Stimulated activated CD8-positive, alpha-beta memory T cell treated with anti-CD3 and anti-CD28 coated beads, Interleukin-7, amount 100 ng/mL, for 4 hours (primary cell): ENCODE measurements at places on chromosomes 11 and 22.

DNA sequence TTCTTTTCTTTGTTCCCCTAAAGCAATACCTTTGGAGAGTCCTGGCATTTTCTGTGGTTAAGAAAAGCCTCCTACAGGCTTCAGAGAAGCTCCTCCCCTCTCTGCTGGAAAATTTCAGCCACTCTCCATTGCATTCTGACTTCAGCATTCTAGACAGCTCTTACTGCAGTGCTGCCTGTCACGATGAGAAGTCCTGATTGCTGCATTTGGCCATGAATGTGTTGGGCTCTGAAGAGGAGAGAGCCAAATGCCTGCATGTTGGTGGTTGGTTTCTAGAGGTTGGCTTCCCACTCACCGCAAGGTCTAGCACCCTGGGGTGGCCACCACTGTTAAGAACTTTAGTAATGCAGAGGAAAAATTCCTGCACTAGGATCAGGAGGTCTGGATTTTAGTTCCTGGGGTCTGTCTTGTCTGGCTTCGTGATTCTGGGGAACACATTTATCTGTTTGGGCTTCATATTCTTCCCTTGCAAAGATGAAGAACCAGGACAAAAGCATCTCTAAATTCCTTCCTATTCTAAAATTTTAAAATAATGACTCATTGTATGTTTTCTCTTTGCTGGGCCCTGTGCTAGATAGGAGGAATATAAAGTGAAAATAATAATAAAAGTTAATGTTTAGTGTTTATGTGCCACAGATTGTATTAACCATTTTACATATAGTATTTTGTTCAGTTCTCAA lies 38.1 kb downstream of the COA4 start:
- no peak for DNase-seq

GRCh38 chr22:44211256-44211945 lies 30.7 kb downstream of the PARVG start:
- DNase-seq: no peak

- DNase-seq: no peak
These were observed 588.9 kb downstream of the ETS1 start for GRCh38 chr11:127998421-127998820.

DNA sequence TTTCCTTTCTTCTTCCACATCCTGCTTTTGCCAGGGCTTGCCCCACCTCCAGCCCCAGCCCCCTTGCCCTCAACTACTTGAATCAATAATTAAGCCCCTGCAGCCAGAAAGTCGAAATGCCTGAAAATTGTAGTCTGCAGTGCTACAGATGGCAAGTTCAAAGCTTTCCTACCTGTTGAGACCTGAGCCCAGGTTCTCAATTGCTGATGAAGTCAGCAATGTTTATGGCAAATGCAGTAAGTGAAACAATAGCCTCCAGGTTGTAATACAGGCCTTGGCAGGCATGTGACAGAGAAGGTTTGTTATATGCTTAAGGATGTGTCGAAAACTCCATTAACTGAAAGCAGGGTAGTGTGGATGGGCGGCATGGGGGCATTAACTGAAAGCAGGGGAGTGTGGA lies 181.1 kb upstream of the SESN3 start:
- no peak for DNase-seq

DNA sequence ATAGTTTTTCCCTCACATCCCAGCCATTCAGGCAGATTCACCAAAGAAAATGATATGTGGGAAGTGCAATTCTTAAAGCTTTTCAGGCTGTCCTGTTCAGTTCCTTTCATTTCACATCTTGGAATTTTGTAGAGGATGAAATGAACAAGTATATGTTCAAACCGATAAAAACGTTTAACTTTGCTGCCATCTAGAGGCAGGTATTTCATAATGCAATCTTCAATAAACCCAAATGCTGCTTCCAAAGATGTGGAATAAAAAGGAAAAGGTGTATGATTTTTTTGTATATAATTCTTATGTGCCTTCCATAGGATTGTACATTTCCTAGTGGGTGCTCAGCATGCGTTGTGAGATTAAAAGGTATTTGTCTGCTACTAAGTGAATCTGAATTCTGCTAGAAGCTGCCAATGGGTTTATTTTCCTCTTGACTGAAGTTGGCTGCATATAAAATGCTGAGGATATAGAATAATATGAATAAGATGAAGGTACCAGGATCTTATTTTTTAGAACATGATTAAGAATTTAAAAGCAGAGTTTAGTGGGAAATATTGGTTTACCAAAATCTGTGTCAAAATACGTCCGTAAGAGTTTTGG lies 199.3 kb downstream of the PGR start:
- no peak for DNase-seq

GRCh38 chr22:50606165-50606945 lies 5.8 kb downstream of the MAPK8IP2 start:
- no peak for DNase-seq

DNA sequence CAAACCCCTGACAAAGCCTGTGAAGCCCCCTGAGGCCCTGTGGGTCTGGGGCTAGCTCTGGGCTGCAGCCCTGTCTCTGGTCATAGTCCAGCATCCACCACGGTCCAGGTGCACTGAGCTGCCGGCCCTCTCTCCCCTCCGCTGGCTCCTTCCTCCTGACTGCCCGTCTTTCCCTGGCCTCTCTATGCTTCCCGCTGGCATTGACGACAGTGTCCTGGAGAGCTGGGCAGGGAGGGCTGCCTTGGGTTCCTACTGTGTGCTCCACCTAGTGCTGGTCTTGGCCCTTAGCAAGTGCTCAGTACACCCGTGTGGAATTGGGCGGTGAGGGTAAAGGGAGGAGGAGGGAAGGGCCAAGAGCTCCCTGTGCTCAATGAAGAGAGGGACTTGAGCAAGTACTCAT lies 868 bp upstream of the MYEOV start:
- no peak for DNase-seq

GRCh38 chr11:76662656-76663485 lies 7.7 kb downstream of the LRRC32 start:
- DNase-seq: no peak

- DNase-seq: no peak
These were observed 6.2 kb downstream of the CRYAB start for GRCh38 chr11:111905411-111905810.

DNA sequence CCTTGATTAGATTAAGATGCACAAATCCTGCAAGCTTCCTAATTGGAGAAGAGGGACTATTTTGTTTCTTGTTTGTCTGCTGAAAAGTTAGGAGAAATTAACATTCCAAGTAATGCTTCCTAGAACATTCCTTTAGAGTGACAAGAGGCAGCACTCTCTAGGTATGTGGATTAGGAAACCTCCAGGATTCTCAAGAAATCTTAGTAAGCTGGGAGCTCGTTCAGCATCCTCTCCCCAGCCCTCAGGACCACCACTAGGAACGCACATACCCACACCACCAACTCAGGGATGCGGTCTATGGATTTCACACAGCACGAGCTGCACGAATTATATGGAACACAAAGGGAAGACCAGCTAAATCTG lies 52.9 kb downstream of the NCAPD3 start:
- DNase-seq: no peak

- DNase-seq: peak; percentile 50
These were observed 59.2 kb downstream of the MED15 start for GRCh38 chr22:20566420-20567260.

- no peak for DNase-seq
These were observed 713 bp upstream of the ARL14EP start for GRCh38 chr11:30322191-30322590.

DNA sequence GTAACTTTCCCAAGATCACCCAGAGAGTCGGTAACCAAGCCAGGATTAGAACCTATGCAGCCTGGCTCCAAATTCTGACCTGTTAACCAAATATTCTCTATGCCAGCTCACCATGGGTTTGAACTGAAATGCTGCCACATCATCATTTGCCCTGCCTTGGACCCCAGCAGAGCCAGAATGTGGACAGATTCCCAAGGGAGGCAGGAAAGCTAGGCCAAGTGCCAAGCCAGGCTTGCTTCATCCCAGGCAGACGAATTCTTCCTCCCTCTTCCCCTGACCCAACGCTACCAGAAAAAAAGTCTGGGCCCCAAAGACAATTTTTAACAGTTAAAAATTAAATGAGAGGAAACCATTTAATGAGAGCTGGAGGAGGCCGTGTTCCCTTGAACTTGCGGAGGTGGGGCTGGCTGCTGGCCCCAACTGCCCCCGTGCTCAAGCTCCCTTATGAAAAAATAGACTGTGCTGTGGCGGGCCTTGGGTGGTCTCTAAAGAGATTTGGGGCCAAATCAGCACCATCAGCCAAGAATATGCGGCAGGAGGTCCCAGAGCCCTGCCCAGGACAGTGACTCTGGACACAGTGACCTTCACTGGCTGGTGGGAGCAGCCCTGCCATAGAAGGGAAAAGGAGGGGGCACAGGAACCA lies 184.1 kb upstream of the SYT13 start:
- DNase-seq: no peak

DNA sequence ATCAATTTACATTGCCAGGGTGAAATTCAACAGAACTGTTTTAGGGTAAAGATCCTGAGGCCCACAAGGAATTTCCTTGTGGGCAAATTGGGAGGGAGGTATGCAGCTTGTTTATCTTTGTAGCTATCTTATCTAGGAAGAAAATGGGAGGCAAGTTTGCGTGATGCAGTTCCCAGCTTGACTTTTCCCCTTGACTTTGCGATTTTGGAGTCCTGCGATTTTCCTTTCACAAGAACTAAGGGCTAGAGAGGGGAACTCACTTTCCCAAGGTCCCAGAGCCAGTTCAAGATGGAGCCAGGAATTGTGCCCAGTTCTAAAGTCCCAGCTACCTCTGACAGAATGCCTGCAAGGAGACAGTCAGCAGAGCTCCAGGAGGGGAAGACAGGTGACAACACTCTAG lies 30.7 kb downstream of the RIBC2 start:
- DNase-seq: no peak

DNA sequence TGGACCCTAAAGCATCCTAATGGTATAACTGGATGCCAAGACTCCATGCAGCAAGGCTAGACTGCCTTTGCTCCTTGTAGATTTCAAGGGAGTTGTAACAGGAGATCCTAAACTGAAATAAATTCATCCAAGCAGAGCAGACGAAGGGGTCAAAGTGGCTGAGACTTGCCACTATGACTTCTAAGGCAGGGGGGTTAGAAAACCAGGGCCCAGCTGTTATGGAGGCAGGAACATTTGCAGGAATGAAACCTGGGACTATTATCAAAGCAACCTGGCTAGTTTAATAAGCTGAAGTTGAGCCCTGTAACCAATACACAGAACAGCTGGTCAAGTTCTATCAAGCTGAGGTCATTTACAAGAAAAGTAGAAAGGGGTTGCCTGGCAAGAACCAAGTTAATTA lies 122.2 kb upstream of the TRPC6 start:
- DNase-seq: no peak

GRCh38 chr22:47166033-47166404 lies 403.6 kb downstream of the TBC1D22A start:
- DNase-seq: no peak

DNA sequence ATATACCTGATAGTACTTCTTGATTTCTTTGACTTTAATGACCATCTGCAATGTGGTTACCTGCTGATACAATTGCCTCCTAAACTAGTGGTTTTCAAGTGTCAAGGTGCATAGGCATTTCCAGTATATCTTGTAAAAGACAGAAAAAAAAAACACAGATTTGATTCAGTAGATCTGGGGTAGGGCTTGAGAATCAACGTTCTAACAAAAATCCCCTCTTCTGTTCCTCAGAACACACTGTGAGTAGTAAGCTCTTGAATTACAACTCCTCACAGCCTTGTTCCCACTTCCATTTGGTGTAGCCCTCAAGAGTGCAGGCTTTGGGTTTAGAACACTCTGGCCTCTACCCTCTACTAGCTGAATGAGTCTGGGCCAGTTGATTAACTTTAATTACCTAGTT lies 78.0 kb upstream of the CTSC start:
- no peak for DNase-seq

DNA sequence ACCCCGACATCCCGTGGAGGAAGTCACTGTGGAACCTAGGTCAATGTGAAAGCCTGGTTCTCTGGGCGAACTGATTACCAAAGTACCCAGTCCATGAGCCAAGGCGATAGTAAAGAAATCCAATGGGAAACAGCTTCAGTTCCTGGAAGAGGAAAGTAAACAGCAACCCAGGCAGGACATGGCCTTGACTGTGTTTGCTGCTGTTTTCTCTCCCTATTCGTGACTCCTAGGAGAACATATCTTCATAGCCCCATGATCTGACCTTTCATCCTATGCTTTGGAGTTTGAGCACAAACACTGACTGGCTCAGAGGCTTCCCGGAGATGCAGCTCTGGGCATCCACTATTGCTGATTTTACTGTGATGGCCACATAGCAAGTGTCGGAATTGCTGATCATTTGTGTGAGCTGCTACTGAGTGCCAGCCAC lies 45.1 kb downstream of the LRFN4 start:
- DNase-seq: no peak

- no peak for DNase-seq
These were observed 4.0 kb downstream of the APOL4 start for GRCh38 chr22:36197514-36198146.

- DNase-seq: no peak
These were observed 15.8 kb downstream of the BLID start for GRCh38 chr11:122100037-122100755.

DNA sequence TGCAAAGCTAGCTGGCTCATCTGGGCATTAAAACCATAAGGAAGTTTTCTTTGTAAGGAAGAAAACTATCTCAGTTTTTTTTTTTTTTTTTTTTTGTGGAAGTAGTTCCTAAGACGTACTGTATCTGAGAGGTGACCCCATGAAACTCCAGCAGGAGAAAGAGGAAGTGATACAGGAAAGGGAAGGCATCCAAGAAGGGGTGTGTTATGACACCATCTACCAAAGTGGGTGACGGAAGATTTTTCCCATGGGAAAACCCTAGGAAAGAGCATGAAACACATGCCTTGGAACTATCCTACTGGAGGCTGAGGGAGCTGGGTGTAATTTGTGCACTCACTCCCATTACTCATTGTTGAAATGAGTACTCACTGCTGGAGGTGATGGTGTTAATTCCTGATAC lies 63.8 kb upstream of the ARHGAP20 start:
- no peak for DNase-seq

- no peak for DNase-seq
These were observed 278.5 kb upstream of the CCDC179 start for GRCh38 chr11:23138761-23139160.

- no peak for DNase-seq
These were observed 21.2 kb downstream of the SLC5A12 start for GRCh38 chr11:26700574-26701235.

DNA sequence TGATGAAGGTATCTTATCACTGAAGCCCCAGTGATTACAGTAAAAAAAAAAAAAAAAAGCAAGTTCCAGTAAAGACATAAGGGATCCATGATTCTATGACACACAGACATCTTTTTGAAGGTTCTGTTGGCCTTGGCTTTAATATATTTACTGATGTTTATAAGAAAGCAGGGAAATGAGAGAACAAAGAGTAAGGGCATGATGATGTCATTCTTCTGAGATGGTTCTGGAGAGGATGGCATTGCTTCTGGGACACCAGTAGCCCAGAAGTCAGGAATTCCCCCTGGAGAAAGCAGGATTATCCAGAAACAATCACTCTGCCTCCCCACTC lies 233.6 kb downstream of the FAM76B start:
- DNase-seq: no peak
